Muscle of leg (tissue), 16 donors: ENCODE measurements at places on chromosomes 4 and X. TPM values are rescaled to one million over a fixed set of nuclear protein-coding genes. Genes with fewer than 3 reads are reported as not detected.

- DNase-seq: no peak
Observed at GRCh38 chrX:18406531-18407266, 18.7 kb upstream of the CDKL5 start.

DNA sequence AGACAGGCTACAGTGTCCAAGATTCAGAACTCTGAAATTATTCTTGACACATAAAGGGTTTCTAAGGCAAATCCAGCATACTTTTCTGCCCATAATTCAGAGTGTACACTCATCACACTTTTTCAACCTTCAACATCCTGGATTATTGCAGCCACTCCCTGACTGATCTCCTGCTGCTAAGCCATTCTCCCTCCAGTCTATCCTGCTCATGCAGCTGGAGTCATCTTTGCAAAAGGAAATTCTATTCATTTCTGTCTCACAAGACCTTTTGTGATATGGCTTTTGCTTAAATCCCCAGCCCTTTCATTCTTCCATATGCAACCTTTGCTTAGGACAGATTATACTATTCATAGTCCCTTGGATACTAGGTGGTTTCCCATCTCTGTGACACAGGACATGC is 236.1 kb upstream of the LDB2 start:
- no peak for DNase-seq

DNA sequence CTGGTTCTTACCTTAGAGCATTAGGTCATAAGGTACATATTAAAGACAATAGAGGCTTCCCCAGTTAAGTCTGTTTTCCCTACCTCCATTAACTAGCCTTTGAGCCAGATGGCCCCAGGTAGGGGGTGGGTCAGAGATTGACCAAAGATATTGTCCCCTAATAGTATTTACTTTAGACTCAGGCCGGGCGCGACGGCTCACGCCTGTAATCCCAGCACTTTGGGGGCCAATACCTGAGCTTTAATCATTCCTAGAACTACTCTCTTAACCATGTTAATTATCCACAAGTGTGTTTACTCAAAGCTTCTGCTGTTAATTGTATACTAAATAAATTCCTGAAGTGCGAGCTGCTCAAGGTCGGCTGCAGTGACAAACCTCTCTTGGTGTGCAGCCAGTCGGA is 28.0 kb upstream of the AMBN start:
- no peak for DNase-seq

DNA sequence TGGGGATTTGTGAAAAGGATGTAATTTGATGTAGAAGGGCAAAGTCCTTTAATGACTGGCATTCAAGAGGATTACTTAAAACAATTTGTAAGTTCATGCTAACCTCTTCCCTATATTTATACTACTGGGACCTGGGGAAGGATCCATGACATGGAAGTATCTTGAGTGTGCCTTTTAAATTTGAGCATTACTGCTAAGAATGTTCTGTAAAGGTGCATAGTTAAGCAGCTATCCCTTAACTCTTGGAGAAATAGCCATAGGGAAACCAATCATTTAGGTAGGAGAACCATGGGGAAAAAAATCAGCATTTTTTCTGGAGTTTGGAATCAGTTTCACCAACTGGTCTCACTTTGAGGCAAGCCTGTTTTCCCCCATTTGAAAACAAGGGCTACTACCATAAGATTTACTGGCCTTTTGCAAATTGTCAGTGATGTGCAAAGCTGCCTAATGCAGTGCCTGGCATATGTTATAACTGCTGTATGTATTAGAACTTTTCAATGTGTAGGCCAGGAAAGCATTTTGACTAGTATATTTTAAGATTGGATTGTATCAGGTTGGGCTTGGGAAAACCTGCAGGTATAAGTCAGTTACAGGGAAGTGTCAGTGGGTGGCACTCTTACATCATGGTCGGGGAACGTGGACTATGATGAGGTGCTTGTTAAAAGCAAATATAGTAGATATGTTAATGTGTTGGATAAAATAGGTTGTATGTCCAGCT is 72.1 kb downstream of the PRSS12 start:
- peak; percentile 75 for DNase-seq

- DNase-seq: no peak
Observed at GRCh38 chr4:1822568-1823544, 29.8 kb downstream of the FGFR3 start.

WDFY3 gene
- polyA plus RNA-seq: 26.5 TPM

MAGEC2 gene
- polyA plus RNA-seq: not detected

PORCN gene
- polyA plus RNA-seq: 3.6 TPM
